ENCODE measurements at places on chromosomes 1 and 21.

- H3K27me3 ChIP-seq, result no peaks in the 10 kb centered on the region
- no peak overlapping the region for H3K4me3 ChIP-seq
- no peaks in the 10 kb centered on the region for H3K36me3 ChIP-seq
- H3K4me1 ChIP-seq, result peaks cover 16% of the 10 kb centered on the region
These were observed 156.6 kb upstream of the RAB4A start for GRCh38 chr1:229114315-229114714.

GRCh38 chr21:22703521-22703920, 1705.3 kb downstream of the NCAM2 start:
- no peak overlapping the region for H3K27ac ChIP-seq
- no peak for DNase-seq
- H3K4me1 ChIP-seq, result no peaks in the 10 kb centered on the region
- H3K27me3 ChIP-seq, result no peaks in the 10 kb centered on the region
- H3K36me3 ChIP-seq, result no peaks in the 10 kb centered on the region
- no peak overlapping the region for H3K4me3 ChIP-seq

DNA sequence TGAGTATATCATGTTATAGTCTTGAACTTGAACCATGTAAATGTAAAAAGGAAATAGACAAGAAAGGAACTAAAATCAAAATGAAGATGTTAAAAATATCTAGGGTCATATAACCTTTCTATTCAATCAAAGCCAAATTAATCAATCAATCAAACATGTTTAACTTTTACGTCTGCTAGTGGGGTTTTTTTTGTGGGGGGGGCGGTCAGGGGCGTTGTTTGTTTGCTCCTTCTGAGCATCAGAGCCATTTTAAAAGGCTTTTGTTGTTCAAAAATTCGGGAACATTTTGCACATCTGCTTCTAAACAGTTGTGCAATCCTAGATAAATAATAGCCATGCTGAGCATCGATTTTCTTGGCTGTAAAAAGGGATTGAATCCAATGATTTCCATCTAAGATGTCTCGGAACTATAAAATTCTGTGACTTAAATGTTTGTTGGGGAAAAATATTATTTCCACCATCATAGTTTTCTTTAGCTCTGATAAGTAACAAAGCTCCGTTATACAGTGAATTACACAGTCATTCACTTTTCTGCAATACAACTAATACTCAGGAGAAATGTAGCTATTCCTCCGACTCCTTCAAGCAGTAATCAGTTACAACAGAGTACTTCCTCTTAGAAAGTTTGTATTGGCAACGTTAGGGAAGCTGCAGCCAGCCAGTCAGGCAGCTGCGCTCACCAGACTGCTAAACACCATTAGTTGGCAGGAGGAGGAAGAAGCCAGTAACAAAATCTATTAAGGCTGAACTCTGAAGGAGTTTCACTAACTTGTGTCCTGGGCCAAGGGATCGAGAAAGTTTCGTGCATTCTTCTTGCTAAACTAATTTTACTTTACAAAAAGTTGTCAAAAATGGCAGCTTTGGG, 2.2 kb downstream of the SPATA6 start:
- no peaks in the 10 kb centered on the region for H3K4me1 ChIP-seq
- no peak overlapping the region for H3K27ac ChIP-seq
- no peak for DNase-seq
- H3K4me3 ChIP-seq, result no peak overlapping the region
- no peaks in the 10 kb centered on the region for H3K27me3 ChIP-seq

- no peaks in the 10 kb centered on the region for H3K27me3 ChIP-seq
- no peak for DNase-seq
- H3K4me3 ChIP-seq, result peak overlapping the region; percentile 72
- H3K4me1 ChIP-seq, result peaks cover 22% of the 10 kb centered on the region
- H3K36me3 ChIP-seq, result peaks cover 19% of the 10 kb centered on the region
These were observed 415 bp upstream of the LAD1 start for GRCh38 chr1:201399352-201400126.

DNA sequence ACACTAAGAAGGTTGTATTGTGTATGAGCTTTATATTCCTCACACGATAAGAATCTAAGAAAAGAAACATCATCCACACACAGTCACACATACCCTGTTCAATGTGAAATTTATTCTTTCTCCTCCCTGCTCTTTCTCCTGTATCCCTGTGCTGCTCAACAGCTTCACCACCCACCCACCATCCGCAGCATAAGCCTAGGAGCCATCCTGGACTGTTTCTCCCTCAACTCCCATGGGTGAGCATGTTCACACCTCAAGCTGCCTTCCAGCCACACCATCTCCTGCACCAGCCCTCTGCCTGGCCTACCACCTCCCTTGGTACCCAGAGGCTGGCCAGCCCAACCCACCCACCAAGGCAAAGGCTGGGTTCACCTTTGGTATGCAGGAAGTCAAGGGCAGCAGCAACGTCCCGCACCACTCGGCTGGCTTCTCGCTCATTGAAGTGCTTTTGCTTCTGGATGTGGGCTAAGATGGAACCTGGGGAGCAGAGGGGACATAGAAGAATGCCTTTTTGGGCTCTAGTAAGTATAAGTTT, 20.3 kb upstream of the KNCN start:
- DNase-seq, result no peak
- H3K36me3 ChIP-seq, result peaks cover 6% of the 10 kb centered on the region
- no peak overlapping the region for H3K4me3 ChIP-seq
- no peaks in the 10 kb centered on the region for H3K27me3 ChIP-seq
- H3K27ac ChIP-seq, result no peak overlapping the region
- H3K4me1 ChIP-seq, result no peaks in the 10 kb centered on the region
